ENCODE measurements at places on chromosomes 6 and 20.
A peak's percentile ranks its signal among the peaks of the same experiment; 100 is the strongest.

GRCh38 chr6:146358431-146359046 is 185.1 kb upstream of the RAB32 start:
- DNase-seq = peak; percentile 13

DNA sequence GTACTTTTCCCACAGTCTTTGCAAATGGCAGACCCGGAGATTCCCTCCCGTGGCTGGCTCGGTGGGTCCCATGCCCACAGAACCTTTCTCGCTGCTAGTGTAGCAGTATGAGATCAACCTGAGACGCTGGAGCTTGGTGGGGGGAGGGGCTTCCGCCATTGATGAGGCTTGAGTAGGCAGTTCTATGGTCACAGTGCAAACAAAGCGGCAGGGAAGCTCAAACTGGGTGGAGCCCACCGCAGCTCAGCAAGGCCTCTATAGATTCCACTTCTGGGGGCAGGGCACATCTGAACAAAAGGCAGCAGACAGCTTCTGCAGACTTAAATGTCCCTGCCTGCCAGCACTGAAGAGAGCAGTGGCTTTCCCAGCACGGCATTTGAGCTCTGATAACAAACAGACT is 186.0 kb upstream of the KCNK16 start:
- no peak for DNase-seq

DNA sequence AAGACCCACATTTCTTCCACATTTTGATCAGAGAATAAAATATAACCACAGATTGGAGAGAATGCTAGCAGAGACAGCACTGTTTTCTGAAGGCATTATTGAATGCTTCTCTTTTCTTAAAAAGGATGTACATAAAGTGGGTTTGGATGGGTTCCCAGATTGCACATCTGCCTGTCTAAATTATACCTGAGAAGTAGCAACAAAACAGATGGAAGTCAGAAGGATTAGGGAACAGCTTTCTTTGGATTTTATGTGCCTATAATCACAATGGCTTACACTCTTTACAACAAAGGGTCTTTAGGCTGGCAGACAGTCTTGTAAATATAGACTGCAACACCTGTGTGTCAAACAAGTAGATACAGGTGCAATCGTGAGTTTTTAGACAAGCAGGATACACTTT is 622.2 kb upstream of the MANEA start:
- no peak for DNase-seq

GRCh38 chr6:100121854-100122609 is 128.0 kb upstream of the MCHR2 start:
- DNase-seq = no peak

DNA sequence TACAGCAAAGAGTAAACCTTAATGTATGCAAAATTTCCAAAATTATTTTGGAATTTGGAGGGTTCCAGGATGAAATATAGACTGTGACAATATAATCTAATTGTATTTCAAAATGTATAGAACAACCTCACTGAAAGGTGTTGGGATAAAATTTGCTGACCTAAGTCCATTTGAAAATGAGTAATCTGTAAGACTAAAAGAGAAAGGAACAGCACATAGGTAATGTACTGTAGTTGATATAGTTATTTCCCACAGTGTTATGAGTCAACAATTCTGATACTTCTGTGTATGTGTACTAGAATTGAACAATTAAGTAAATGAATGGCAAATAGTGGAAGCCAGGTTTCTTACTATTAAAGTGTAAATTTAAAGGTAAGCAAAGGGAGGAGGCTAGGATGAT is 23.8 kb upstream of the ELOVL4 start:
- no peak for DNase-seq

- no peak for DNase-seq
These were observed 2.1 kb upstream of the RBPJL start for GRCh38 chr20:45304464-45304999.

- no peak for DNase-seq
These were observed 180.6 kb upstream of the STXBP5 start for GRCh38 chr6:147023581-147023980.

DNA sequence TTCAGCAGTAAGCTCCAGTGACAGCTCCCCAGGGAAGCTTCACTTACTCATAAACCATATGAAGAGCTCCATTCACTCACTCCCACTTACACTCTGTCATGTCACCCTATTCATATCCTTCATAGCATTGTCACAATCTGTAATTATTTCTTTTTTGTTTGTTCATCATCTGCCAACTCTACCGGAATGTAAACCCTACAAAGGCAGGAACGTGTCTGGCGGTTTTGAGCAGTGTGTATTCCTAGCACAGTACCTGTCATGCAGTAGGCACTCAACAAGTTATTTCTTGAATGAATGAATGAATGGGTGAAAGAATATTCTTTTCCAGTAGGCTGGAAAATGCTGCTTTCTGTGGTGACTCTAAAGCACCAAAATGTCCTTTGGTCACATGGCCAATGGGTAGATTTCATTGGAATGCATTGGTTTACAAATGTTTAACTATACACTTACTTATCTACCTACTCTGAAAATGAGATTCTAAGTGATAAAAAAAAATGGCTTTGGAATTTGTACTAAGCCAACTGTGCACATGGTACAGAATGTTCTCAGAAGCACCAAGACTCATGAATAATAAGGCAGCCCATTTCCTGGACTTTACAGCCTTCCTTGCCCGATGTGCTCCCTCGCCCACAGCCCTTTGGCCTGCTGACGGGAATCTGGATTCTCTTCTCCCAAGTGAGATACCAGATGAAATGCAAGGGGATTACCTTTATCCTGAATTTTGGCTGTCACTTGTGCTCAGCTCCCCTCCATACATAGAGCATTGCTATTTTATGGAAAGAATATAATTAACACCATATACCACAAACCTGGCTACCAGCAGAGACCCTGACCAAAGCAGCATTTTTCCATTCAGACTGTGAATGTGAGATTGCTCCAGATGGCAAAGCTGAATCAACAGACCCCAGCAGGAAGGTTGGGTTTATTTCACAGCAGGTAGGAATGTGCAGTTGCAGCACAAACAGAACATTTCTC is 273.3 kb downstream of the ALDH8A1 start:
- no peak for DNase-seq

- DNase-seq = no peak
These were observed 98.9 kb upstream of the ENPP5 start for GRCh38 chr6:46269447-46270229.

DNA sequence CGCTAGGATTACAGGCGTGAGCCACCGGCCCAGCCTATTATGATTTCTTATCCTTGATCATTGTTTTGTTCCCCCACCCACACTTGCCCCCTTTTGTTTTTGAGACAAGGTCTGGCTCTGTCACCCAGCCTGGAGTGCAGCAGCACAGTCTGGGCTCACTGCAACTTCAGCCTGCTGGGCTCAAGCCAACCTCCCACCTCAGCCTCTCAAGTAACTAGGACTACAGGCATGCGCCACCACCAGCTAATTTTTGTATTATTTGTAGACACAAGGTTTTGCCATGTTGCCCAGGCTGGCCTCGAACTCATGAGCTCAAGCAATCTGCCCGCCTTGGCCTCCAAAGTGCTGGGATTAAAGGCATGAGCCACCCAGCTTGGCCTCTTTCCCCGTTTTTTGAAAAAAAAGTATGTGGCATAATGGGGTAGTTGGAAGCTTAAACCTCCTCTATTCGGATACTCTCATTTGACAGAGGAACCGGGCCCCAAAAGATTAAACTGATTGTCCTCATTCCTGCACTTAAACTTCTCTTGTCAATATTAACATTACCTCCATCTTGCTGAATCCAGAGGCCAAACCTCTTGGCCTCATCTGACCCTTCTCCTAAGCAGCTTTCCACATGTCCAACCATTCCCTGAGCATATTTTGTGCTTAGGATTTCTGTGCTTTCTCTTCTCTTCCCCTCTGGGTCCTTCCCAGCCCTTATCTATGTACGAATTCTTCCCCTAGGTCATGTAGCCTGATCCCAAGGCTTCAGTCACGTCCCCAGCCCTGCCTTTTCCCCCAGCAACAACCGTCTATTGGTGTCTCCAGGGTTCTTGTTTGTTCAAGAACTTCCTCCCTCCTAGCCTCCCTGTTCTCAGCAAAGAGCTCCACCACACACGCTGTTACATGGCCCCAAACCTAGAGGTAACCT is 6.1 kb upstream of the EZR start:
- DNase-seq = no peak

DNA sequence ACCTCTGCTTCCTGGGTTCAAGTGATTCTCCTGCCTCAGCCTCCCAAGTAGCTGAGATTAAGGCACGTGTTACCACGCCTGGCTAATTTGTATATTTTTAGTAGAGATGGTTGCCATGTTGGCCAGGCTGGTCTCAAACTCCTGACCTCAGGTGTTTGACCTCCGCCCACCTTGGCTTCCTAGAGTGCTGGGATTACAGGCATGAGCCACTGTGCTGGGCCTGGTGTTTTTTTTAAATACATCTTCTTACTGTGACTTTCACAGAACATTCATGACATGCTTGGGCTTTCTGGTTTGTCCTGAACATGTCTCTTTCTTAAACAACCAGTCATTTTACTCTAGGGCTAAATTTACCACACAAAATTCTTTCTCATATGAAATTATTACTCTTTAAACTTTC is 34.7 kb upstream of the FAM8A1 start:
- no peak for DNase-seq

DNA sequence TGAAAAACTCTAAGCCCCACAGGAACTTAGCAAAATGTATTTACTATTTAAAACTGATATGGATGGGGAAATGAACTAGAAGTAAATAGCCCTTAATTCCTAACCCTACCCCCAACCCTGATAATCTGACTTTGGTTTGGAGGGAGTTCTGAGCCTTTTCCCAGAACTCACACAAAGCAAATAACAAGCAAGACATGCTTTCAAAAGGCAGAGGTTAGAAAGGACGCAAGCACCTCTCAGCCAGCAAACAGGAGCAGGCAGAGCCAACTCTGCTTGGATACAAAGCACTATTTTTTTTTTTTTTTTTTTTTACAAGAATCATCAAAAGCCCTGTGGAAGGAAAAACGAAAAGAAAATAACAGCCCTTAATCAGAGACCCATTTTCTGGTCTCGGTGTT is 58.7 kb downstream of the SLC22A23 start:
- no peak for DNase-seq

DNA sequence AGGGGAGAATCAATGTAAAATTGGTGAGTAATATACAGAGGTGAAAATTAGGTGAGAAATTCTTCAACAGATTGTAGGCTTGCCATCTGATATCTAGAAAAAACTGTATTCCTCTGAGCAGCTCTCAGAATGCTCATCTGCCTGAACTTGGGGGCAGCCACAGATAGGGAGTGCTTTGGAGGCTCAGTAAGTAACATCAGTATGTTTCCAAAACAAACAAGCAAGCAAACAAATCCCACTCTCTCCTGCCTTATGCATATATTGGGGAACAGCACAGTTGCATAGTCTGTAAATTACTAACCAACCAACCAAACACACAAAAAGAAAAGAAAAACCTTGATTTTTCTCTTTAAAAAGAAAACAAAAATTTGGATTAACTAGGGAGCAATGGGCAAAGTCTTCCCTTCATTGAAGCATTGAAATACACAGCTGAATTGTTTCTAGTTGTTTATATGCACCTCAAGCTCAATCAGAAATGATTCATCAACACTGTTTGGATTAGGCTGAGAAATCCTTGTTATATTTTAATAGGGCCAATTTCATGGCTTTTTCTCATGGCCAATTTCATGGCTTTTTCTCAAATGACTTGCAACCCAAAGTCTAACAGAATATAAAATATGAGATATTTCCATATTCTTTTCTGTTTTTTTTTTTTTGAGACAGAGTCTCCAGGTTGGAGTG is 50.1 kb upstream of the DEK start:
- DNase-seq = no peak

- no peak for DNase-seq
These were observed 349.3 kb downstream of the FARS2 start for GRCh38 chr6:5610640-5611039.

DNA sequence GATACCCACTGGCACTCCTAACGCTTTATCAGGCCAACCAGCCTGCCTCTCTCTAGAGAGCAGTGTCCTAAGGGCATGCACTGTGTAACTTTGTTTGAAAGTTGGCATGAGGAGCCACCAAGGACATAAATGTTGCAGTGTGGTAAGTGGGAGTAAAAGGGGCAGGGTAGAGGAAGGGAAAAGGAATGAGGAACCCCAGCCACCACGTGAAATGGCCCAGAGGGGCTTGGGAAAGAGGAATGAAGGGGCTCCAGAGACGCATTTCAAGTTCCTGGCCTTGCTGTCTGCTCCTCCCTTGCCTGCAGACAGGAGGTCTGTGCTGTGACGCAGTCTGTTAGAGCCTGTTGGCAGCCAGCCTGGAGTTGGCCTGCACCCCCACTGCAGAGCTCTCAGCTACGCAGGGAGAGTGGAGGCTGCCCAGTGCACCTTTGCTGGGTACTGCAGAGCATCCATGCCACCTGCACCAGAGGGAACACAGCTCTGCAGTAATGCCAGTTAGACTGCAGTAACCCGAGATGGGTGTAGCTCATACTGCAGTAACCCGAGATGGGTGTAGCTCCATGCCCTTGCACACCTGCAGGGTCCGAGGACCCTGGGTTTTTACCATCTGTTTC is 86.8 kb upstream of the SNAP25 start:
- DNase-seq = peak; percentile 15

GRCh38 chr6:160102956-160103824 is 18.4 kb upstream of the SLC22A1 start:
- DNase-seq = no peak

GRCh38 chr6:117265410-117266256 is at the start of gene VGLL2:
Gene VGLL2 (plus strand): TSS chr6:117265558. CDS start chr6:117265764, 206 bp downstream.
- peak; percentile 20 for DNase-seq

DNA sequence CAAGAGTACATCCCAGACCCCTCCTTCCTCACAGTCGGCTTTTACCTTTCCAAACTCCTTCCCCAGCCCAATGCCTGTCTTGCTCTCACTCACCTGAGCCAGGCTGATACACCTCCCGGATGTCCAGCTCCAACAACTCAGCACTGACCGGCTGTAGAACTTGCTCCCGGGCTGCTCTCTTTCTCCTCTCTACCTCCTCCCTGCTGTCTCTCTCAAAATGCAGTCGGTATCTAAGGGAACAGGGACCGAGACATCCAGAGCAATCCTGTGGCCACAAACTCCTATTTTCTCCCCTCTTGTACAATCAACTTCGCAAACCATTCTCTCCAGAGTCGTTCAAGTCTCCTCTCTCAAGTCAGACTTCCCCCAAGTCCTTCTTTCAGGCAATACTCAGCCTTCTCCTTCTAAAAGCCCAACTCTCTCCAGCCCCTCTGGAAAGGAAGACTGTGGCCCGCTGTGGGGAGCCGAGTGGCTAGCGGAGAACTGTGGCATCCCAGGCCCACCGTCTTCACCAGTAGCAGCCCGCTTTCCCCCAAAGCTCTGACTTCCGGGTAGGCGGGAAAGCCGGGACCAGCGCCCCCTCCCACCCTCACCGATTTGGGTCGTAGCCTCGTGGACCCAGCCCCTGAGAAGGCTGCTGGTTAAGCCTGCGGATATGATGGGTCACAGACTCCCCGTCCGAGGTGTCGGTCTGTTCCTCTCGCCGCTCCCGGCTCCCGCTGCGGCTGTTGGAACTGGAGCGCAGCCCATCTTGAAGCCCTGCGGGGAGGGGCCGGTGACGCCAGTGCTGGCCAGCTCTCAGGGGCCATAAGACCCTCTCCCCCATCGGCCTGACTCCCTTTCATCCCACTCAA is 1.1 kb downstream of the GNL1 start:
- DNase-seq = peak; percentile 23

All from mammary epithelial cell (primary cell).